ENCODE measurements at places on chromosomes 6 and 20. TPM values are rescaled to one million over a fixed set of nuclear protein-coding genes. Genes with fewer than 3 reads are reported as not detected.

The PLAGL1 gene
- 1.6 TPM for total RNA-seq

The PCSK2 gene
- 0.74 TPM for total RNA-seq

DNA sequence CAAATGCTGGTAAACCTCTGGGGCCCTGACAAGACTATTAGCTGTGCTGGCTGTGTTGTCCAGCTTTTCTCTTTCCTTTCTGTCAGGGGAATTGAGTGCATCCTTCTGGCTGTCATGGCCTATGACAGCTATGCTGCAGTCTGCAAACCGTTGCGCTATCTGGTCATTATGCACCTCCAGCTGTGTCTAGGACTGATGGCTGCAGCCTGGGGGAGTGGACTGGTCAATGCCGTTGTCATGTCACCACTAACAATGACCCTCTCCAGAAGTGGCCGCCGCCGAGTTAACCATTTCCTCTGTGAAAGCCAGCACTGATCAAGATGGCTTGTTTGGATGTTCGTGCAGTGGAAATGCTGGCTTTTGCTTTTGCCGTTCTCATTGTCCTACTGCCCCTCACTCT lies 20.3 kb downstream of the OR2B6 start:
- no peak for DNase-seq

- DNase-seq, result no peak
These were observed 14.6 kb upstream of the CFAP206 start for GRCh38 chr6:87393026-87393622.

Data from WTC11 (cell line).